ENCODE measurements at places on chromosomes 11 and 22.

- no peak overlapping the region for H3K27ac ChIP-seq
- DNase-seq, result no peak
- H3K4me1 ChIP-seq, result no peaks in the 10 kb centered on the region
- no peaks in the 10 kb centered on the region for H3K27me3 ChIP-seq
Measured at GRCh38 chr11:89458716-89459115, 32.5 kb downstream of the NOX4 start.

GRCh38 chr11:109017489-109017888 lies 352.6 kb downstream of the DDX10 start:
- no peaks in the 10 kb centered on the region for H3K36me3 ChIP-seq
- no peak overlapping the region for H3K27ac ChIP-seq
- DNase-seq, result no peak
- H3K4me3 ChIP-seq, result no peak overlapping the region
- H3K4me1 ChIP-seq, result no peaks in the 10 kb centered on the region

GRCh38 chr11:57675176-57675941 lies 7.4 kb downstream of the ZDHHC5 start:
- no peaks in the 10 kb centered on the region for H3K27me3 ChIP-seq
- no peaks in the 10 kb centered on the region for H3K4me1 ChIP-seq
- no peak for DNase-seq
- H3K36me3 ChIP-seq, result peaks cover 21% of the 10 kb centered on the region

GRCh38 chr11:19526119-19526518 lies 186.5 kb upstream of the NAV2 start:
- no peaks in the 10 kb centered on the region for H3K4me1 ChIP-seq
- H3K36me3 ChIP-seq, result no peaks in the 10 kb centered on the region
- peaks cover 2% of the 10 kb centered on the region for H3K27me3 ChIP-seq
- no peak overlapping the region for H3K27ac ChIP-seq
- no peak overlapping the region for H3K4me3 ChIP-seq

- no peak for DNase-seq
- H3K4me1 ChIP-seq, result peaks cover 12% of the 10 kb centered on the region
- no peaks in the 10 kb centered on the region for H3K27me3 ChIP-seq
- no peak overlapping the region for H3K4me3 ChIP-seq
Measured at GRCh38 chr11:35387111-35387982, 32.0 kb downstream of the SLC1A2 start.

GRCh38 chr11:112661571-112661970 lies 299.6 kb upstream of the NCAM1 start:
- no peaks in the 10 kb centered on the region for H3K4me1 ChIP-seq
- H3K4me3 ChIP-seq, result no peak overlapping the region
- no peak overlapping the region for H3K27ac ChIP-seq
- no peaks in the 10 kb centered on the region for H3K27me3 ChIP-seq

GRCh38 chr22:50576070-50576469 lies 2.2 kb downstream of the CPT1B start:
- H3K27ac ChIP-seq, result no peak overlapping the region
- no peak for DNase-seq
- no peaks in the 10 kb centered on the region for H3K4me1 ChIP-seq
- no peaks in the 10 kb centered on the region for H3K36me3 ChIP-seq
- no peak overlapping the region for H3K4me3 ChIP-seq

GRCh38 chr22:36536717-36537116 lies 7.8 kb upstream of the EIF3D start:
- peaks cover 29% of the 10 kb centered on the region for H3K27me3 ChIP-seq
- H3K4me1 ChIP-seq, result no peaks in the 10 kb centered on the region
- no peaks in the 10 kb centered on the region for H3K36me3 ChIP-seq

DNA sequence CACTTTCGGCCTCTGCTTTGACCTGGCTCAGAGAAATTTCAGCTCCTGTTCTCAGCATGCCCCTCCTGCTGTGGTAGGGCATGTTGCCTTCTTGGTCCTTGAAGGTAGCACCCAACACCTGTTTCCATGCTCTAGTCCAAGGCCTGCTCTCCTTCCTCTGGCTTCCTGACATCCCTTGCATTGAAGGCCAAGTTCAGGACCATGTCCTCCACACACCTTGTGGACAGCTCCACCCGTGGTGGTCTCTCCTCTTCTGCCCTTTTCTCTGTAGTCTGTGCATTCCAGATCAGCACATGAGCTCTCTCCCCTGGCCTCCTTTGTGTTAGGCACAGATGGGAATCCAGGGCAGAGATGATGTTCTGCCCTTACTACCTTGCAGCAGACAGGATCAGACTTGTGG lies 225.3 kb downstream of the ADAMTS15 start:
- no peaks in the 10 kb centered on the region for H3K36me3 ChIP-seq
- no peak for DNase-seq
- H3K4me3 ChIP-seq, result no peak overlapping the region
- peak overlapping the region; percentile 81 for H3K27ac ChIP-seq
- peaks cover 37% of the 10 kb centered on the region for H3K4me1 ChIP-seq

GRCh38 chr11:122715548-122716440 lies 60.3 kb downstream of the UBASH3B start:
- H3K4me3 ChIP-seq, result no peak overlapping the region
- H3K27me3 ChIP-seq, result no peaks in the 10 kb centered on the region
- H3K27ac ChIP-seq, result no peak overlapping the region

DNA sequence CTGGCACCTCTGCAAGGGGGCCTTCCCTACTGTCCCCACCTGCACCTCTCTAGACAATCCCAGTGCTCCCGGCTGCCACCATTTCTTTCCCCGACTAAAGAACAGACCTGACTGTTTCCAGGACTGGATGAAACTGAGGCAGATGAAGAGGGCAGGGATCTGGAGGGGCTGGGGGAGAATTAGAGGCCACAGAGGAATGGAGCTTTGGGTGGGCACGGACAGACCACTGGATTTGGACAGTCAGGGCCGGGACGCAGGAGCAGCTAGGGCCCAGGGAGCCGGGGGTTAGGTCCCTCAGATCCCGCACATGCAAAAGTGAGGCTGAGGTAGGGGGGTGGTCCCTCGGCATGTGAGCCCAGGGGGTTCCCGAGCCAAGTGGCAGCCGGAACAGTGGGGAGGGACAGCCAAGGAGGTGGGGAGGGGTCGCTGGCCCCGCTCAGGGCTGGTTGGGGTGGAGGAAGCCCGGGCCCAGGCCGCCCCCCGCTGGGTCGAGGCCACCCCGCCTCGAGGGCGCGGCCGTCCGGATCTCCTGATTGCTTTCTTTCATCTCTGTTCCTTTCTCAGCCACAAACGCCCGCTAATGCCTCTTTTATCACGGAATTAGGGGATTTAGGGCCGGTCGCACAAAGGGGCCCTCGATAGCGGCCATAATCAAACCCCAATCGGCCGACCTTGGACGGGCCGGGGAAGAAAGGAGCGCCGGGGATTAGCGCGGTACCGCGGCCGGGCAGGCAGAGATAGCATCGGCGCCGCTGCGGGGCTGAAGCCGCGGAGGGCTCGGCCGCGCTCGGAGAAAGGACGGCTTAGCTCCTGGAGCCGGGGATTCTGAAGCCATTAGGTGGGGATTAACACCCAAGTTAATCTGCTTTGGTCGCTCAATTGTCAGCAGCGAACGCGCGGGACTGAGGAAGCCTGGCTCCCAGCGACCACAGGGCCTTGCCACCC lies 9.3 kb downstream of the SLC25A1 start:
- H3K4me1 ChIP-seq, result peaks cover 49% of the 10 kb centered on the region
- H3K36me3 ChIP-seq, result no peaks in the 10 kb centered on the region
- no peak overlapping the region for H3K27ac ChIP-seq
- peak overlapping the region; percentile 31 for H3K4me3 ChIP-seq
- DNase-seq, result no peak

- no peak for DNase-seq
- H3K27ac ChIP-seq, result no peak overlapping the region
- H3K4me3 ChIP-seq, result no peak overlapping the region
- no peaks in the 10 kb centered on the region for H3K27me3 ChIP-seq
- H3K4me1 ChIP-seq, result peaks cover 67% of the 10 kb centered on the region
Measured at GRCh38 chr22:17924735-17925364, 99.5 kb downstream of the MICAL3 start.

DNA sequence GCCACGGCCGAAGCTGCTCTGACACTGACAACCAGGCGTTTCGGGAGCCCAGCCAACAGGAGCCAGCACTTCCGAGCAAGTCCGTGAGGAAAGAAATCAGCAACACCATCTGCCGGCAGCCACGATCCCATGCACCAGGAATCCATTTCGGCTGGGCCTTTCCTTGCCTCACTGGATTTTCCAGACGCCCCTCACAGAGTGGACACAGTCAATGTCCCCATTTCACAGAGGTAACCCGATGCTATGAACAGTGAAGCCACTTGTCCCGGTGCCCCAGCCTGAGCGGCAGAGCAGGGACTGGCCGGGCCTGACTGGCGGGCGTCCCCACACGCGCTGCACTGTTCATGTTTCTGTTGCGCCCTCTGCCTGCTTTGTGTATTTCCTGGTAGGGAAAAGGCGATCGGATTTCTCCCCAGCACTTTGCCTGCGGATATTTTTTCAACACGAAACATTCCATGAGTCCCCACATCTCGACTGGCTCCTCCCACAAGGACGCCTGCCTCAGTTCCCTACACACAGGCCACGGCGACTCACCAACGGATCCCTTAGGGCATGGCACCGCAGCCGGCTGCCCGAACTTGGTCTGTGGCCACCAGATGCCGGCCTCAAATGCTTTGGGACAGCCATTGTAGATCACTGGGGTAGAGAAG lies 55.3 kb downstream of the TRMU start:
- peak; percentile 75 for DNase-seq
- H3K27me3 ChIP-seq, result peaks cover 2% of the 10 kb centered on the region
- H3K4me3 ChIP-seq, result no peak overlapping the region
- no peaks in the 10 kb centered on the region for H3K4me1 ChIP-seq

DNA sequence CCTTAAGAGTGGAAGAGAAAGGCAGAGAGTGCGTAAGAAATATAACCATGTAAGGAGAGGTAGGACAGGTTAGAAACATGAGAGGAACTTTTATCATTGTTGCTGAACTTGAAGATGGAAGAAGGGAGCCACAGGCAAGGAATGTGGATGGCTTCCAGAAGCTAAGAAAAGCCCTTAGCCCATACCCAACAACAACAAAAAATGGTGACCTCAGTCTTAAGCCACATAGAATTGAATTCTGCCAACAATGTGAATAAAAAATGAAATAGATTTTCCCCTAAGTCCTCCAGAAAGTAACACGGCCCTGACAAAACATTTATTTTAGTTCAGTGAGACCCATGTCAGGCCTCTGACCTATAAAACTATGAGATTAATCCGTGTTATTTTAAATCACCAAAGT lies 767.3 kb downstream of the FAM181B start:
- DNase-seq, result no peak
- H3K36me3 ChIP-seq, result no peaks in the 10 kb centered on the region
- peak overlapping the region; percentile 57 for H3K27ac ChIP-seq
- no peak overlapping the region for H3K4me3 ChIP-seq
- no peaks in the 10 kb centered on the region for H3K27me3 ChIP-seq

GRCh38 chr11:2794968-2795322 lies 90.6 kb downstream of the CDKN1C start:
- no peaks in the 10 kb centered on the region for H3K36me3 ChIP-seq
- no peak overlapping the region for H3K4me3 ChIP-seq
- no peak for DNase-seq
- no peaks in the 10 kb centered on the region for H3K4me1 ChIP-seq
- peaks cover 14% of the 10 kb centered on the region for H3K27me3 ChIP-seq

GRCh38 chr11:76207642-76208401 lies 1.5 kb upstream of the WNT11 start:
- no peaks in the 10 kb centered on the region for H3K36me3 ChIP-seq
- DNase-seq, result peak; percentile 83
- no peaks in the 10 kb centered on the region for H3K27me3 ChIP-seq
- H3K4me3 ChIP-seq, result peak overlapping the region; percentile 52

DNA sequence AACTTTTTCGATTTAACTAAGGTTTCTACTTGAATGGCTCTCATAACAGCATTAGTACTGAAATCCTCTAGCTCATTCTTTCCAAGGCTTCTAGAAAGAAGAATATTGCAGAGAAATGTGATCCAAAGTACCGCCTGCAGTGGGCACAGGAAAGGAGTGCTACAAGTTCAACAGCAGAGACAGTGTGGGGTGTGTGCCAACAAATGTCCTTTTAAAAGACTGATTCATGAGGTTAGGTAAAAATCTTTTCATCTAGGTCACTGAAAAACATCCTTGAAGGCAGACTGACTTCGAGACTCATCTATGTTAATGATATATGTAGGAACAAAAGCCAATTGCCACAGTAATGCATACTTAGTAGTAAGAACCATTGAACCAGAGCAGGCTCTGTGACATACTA lies 349.1 kb upstream of the PITPNB start:
- no peaks in the 10 kb centered on the region for H3K27me3 ChIP-seq
- DNase-seq, result no peak
- H3K4me3 ChIP-seq, result no peak overlapping the region
- H3K27ac ChIP-seq, result peak overlapping the region; percentile 13
- H3K36me3 ChIP-seq, result no peaks in the 10 kb centered on the region

GRCh38 chr11:70070706-70071105 lies 7.4 kb upstream of the ANO1 start:
- no peaks in the 10 kb centered on the region for H3K36me3 ChIP-seq
- H3K27me3 ChIP-seq, result no peaks in the 10 kb centered on the region
- no peak overlapping the region for H3K4me3 ChIP-seq
- DNase-seq, result no peak
- no peaks in the 10 kb centered on the region for H3K4me1 ChIP-seq

All from tibial artery (tissue), 4 donors.